SK-N-SH treated with all-trans-retinoic acid at 6 μM for 48 hours (cell line): ENCODE measurements at places on chromosomes 7 and 10.

GRCh38 chr10:118332236-118332635 is 9.9 kb downstream of the FAM204A start:
- ATAC-seq: peak; percentile 49

DNA sequence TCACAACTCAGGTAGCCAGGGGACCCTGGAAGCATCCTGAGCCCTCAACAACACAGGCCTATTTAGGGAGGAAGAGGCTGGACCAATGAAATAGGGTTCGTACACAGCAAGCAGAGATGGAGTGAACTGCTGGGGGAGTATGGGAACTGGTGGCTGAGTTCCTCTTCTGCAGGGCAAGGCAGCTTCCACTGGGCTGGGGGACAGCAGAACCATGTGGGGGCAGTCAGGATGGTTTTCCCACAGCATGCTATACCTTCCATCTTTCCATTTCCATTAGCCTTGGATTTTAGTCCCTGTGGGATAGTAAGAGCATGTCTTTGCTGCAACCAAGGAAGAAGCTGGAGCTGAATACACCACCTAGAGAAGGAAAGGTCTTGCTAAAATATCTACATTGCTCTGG is 370.6 kb downstream of the CCSER2 start:
- ATAC-seq: no peak

DNA sequence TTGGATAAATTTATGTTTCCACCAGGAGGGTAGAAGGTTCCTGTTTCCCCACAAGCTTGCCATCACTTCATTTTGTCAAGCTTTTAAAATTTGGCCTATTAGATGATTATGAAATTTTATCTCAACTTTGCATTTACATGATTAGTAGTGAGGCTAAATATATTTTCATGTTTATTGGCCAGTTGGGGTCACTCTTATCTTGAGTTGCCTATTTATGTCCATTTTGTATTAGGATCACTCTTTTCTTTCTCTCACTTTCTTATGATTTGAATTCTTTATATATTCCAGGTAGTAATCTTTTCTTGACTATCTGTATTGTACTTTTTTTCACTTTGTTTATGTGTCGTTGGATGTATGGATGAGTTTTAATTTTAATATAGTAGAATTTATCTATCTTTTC is 218.6 kb upstream of the SLC26A5 start:
- ATAC-seq: no peak

DNA sequence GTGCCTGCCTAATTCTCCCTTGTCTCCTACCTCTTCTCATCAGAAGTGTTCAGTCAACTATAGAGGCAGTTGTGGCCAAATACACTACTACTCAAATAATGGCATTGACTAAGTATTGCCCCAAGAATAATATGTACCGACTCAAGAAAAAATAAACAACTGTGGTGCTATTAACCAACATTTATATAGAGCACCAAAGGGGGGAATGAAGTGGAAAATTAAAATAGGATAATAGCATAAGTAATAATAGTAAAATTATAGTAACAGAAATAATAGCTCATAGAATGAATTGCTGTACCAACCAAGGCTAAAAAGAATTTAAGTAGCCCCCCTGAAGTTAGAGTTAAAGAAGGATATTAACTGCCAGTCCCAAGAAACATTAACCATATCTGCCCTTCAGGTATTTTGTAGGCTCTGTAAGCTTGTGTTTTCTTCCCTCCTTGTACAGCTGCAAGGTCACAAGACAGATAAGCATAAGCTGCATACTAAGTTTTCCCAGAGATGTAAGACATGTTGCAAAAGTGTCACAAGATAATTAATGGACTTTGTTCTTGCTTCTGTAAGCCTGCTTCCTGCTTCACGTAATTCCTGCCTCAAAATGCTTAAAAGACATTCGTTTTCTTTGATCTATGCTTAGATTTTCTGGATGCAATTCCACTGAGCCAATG is 10.9 kb upstream of the CYREN start:
- no peak for ATAC-seq

GRCh38 chr10:79007018-79007417 is 61.7 kb upstream of the ZMIZ1 start:
- ATAC-seq: no peak

DNA sequence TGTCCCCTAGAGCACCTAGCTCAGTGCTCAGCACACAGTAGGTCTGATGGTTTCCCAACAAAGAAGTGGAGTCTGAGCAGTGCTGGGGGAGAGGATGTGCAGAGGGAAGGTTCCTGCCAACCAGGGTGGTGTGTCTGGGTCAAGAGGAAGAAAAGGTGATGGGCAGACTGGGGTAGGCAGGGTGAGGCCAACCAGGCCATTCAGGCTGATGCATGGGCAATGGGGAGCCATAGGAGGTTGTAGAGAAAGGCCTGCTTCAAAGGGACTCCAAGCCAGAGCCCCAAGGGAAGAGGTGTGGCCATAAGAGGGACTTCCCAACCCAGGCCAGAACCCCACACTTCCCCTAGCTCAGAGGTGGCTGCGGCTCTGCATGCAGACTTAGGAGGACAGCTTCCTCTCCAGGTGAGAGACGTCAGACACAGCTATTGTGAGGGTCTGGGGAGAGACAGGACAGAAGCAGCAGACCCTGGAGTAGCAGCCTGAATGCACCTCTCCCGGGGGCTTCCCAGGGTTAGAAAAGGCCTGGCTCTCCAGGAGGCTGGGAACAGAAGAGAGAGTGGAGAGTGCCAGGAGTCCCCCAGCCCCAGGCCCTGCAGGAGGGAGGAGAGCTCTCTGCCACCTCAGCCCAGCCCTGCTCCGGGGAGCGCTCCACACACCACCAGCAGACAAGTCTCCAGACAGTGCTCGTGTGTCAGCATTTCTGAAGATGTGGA is 87.4 kb upstream of the ZMIZ1 start:
- peak; percentile 53; the same call in 2 of the 3 replicates for ATAC-seq

GRCh38 chr7:43496596-43496995 is 86.3 kb upstream of the STK17A start:
- no peak for ATAC-seq

GRCh38 chr7:79298145-79298760 is 155.2 kb downstream of the MAGI2 start:
- ATAC-seq: peak; percentile 79

DNA sequence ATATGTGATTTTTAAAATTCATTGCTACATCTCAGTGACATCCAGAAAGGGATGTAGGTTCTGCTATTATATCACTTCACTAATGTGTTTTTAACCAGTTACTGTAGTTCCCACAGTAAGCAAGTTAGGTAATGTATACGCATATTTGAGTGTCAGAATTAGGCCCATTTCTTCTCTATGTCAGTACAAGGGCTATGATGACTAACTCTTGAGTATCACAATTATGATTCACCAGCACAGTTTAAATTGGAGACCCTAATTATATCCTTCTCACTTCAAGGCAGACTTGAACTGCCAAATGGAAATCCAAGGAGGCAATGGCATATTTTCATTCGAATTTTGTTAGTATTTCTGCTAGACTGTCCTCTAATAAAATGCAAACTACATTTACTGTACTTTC is 23.6 kb downstream of the BZW2 start:
- no peak for ATAC-seq

DNA sequence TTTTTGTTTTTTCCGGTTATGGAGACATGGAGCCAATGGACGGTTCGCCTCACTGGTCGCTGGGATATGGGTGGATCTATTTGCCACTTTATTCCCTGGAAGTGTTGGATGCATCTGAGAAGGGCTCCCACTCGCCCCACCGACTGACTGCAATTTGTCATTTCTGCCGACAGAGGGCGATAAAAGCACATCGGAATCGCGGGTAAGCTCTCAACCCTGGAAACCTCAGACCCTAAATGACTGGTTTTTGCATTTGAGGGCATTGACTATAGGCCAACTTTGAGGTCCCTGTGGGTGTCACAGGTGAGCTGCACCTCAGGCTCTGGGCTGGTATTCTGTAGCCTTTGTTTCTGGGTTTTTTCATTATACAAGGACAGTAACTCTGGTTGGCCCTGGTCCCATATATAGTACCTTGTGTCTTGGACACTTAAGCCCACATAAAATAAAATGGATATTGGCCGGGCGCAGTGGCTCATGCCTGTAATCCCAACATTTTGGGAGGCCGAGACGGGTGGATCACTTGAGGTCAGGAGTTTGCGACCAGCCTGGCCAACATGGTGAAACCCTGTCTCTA is 11.9 kb upstream of the OPALIN start:
- peak; percentile 67 for ATAC-seq

DNA sequence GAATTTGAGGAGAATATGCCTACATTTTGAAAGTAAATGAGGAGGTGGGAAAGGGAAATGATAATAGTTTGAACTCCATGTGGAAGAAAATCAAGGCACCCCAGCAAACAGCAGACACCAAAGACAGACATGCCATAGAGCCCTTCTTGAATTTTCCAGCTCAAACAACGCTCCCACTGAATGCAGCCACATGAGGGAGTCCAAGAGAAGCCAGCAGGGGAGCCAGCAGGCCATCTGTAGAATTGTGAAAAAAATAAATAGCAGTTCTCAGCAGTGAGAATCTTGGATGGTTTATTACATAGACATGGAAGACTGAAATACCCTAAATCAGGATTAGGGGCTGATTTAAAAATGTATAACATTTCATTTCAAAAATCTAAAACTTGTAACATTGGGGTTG is 1567.3 kb upstream of the LRRTM3 start:
- ATAC-seq: peak; percentile 88

- peak; percentile 0; the same call in 2 of the 3 replicates for ATAC-seq
These were observed 1.2 kb downstream of the MICALL2 start for GRCh38 chr7:1457949-1458682.

DNA sequence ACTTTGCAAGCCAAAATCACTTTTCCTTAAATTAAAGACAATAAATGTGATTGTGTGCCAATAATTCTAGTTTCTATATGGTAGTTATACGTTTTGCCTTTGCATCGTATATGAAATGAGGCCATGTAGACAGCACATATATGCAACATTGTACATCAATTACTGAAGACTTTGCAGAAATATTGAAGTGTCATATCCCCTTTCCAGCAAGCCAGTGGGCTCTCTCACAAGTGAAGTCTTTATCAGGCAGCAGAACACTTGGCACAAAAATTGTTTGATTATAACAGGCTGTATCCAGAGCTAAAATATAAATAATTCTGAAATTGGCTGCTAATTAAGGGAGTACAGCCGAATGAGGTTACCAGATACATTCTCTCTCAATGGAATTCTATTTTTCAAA is 588.6 kb upstream of the SEMA3D start:
- ATAC-seq: no peak

DNA sequence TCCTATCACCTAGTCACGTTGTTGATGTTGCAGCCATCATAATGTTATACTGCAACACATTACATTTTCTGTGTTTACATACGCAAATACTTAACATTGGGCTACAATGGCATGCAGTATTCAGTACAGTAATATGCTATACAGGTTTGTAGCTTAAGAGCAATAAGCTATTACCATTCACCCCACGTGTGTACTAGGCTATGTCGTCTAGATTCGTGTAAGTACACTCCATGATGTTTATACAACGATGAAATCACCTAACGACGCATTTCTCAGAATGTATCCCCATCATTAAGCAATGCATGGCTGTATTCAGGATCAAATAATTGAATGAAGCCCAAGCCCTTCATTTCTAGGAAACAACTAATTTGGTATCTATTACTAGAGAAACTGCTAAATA is 43.4 kb upstream of the C1GALT1 start:
- ATAC-seq: no peak

- no peak for ATAC-seq
These were observed 19.0 kb downstream of the SMURF1 start for GRCh38 chr7:99124751-99125504.

DNA sequence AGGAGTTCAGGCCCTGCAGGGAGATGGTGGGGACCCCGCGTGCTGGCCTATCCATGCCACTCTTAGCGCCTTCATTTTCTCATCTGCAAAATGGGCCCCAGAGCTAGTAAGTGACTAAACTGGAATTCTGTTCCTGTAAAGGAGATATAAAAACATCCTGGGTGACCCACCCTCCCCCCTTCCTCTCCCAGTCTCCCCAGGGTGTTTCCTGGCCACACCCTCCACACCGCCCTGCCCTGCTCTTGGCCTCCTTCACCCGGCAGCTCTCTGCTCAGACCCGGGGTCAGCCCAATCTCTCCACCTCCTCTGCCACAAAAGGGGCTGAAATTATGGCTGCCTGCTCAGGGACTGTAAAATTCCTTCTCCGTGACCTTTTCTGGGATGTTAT is 70.7 kb downstream of the C10orf105 start:
- ATAC-seq: no peak

DNA sequence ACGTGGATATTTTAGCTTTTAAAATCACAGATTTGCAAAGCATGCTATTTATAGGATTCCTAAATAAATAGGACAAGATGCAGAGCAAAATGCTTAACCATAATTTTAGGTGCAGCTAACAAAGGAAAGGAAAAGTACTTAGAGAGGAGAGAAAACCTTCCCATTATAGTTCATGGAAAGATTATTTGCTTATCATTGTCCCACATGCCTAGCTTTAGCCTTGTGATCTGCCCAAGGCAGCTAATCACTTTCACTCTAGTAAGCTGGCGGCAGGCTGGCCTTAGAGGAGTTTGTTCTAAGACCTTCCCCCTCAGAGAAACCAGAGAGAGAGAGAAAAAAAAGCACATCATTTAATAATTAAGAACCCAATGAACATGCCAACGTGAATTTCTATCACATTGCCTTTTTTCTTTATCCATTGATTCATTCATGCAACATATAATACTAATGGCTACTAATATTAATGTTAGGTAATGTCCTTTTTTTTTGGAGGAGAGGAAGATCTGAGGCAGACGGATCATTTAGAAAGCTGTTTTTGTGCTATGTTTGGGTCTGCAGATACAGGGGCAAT is 274.6 kb downstream of the ARL4A start:
- ATAC-seq: no peak

DNA sequence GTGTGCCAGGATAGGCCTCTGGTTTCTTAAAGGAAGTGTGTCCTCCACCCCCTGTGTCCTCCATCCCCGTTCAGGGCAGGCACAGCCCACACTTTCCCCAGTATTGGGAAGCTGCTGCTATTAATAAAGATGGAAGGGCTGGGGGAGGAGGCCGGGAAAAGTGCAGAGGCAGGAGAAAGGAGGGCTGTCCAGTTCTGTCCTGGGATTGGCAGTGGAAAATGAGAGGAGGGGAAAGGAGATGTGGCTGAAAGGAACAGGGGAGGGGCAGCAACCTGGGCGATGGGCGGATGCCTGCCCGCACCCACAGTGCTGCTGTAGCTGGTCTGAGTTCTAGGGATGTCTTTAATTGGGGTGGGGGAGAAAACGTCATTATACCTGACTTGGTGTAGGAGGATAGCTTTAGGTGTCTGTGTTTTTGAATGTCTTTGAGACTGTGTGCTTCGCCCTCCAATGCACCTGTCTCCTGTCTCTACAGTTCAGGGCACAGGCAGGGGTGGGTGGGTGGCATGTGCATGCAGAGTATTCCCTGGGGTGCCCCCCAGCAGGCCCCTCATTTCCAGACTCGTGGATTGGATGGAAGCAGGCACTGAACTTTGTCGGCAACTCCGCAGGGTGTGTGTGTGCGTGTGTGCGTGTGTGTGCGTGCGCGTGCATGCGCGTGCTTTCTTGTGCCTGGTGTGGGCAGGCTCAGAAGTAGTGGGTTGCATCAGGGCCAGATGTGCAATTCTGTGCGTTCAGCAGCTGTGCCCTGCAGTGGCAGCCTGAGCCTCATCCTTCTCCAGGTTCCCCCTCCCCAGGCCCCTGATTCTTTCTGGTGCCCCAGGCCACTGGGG is 2.5 kb downstream of the TRIM8 start:
- ATAC-seq: peak; percentile 50
